Coronary artery (tissue), 2 donors: ENCODE measurements at places on chromosomes 13 and 19.

DNA sequence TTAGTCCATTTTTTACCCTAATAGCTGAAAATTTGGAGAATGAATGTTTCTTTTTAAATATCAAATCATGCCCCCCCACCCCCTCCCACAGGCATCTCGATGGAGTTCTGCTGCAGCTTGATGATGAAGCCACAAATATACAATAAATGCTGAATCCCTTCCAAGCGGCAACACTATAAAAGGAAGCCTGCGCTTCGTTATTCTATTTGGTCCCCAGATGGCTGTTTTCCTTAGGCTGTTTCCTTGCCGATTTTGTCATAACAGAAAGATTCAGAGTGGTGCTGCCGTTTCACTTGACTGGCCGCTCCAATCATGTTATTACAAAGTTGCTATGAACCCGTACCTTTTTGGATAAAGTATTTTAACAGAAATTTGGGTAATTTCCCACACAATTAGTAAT is 79.5 kb downstream of the MYO16 start:
- DNase-seq, result no peak

GRCh38 chr19:39566064-39566463 is 26.1 kb upstream of the EID2 start:
- DNase-seq, result no peak

DNA sequence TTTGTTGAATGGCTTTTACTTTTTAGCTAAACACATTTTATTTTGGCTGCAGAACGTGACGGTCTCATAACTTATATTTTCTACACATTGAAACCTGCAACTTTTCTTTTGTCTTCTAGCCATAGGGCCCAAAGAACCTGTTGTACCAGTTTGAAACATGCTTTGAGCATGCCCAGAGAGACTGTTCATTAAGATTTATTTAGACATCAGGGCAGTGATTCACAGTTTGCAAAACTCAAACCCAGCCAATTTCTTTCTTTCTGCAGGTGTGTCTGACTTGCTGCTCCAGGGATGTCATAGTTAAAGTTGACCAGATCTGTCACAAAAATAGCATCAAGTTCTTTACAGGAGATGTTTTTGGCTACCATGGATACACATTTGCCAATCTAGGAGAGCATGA is 22.0 kb downstream of the SAE1 start:
- no peak for DNase-seq

DNA sequence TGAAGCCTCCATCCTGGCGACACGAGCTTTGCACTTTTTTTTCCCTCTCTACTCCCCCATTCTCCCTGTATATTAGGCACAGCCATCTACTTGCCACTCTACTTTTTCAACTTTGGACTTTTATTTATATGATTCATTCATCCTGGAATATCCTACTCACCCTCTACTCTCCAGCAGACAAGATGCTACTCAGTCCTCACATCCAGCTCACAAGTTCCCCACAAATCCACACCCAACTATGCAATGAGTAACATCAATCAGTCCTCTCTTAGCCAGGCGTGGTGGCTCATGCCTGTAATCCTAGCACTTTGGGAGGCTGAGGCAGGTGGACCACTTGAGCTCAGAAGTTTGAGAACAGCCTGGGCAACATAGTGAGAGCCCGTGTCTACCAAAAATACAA is 23.9 kb upstream of the URAD start:
- DNase-seq, result no peak

DNA sequence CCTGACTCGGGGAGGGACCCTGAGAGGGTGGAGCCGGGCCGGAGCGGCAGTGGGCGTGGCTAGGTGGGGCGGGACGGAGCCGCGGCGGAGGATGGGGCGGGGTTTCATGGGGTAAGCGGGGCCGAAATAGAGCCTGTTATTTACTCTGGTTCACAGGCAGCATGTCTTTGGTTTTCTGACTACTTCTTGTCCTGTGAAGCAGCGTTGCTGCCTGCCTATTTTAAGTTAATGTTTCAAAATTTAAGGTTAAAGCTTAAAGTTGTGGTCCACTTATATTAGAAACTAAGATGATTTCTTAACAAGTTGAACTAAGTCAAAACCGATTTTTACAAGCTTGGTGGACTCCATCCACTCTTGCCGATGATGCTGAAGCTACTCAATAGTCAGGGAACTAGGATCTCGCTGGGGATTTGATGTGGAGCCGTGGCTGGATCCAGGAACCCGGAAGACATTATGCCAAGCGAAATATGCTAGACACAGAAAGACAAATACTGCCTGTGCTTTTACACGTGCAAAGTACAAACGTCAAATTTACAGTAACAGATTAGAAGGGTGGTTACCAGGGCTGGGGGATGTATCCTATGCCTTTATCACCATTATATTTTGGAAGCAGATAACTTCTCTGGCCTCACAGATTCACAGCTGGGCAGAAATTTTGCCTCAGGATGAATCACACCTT is 433 bp upstream of the ZNF616 start:
- DNase-seq, result no peak

DNA sequence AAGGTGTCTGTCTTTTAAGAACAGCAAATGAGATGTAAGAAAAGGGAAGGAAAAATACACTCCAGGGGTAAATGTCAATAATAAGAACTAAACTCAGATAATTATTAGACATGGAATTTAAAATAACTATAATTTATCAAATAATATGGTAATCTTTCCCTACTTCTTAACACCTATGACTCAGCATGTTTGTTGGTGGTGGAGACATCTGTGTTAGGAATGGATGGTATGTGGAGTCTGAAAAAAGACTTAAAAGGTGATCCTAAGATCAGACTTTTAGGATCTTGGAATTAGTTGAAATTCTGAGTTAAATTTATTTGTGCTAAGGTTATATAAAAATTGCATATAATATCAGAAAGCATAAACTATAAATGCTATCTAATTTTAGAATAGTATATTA is 915.1 kb downstream of the SLITRK5 start:
- no peak for DNase-seq

DNA sequence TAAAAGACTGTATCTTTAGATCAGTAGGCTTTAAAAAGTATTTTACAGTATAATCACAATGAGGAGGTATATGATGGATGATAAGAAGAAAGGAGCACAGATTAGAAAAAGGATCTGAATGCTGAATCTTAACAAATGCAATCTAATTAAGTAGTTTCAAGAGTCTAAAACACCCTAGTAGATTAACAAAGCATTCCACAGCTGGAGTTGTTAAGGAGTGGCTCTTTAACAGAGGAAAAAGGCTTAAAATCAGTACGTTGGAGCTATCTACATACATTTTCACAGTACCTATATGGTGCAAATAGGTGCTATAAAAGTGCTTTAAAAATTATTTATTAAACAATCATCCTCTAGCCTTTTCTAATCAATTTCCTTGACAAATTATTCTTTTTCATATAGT is 34.5 kb downstream of the TSC22D1 start:
- no peak for DNase-seq

GRCh38 chr19:7748756-7749155 is 1.4 kb upstream of the CD209 start:
- DNase-seq, result no peak

DNA sequence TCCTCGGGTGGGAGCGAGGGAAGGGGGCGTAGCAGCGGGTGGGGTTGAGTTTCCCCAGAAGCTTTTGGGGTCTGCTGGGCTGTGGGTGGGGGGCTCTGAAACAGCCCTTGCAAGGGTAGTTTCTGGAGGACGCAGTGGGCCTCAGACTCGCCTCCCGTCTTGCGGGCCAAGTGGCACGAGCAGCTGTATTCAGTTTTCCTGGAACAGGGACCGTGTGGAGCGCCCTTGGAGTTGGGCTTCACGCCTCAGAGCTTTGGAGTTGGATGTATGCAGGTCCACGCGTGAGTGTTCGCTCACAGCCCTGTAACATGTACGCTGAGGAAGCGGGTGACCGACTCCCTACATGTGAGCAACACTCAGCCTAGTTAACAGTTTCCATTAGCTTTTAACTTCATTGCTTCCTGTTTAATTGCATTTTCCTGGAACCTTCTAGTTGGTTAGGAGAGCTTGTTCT is 603 bp downstream of the TM9SF2 start:
- DNase-seq, result no peak
